ENCODE measurements at places on chromosomes 2 and 18.

DNA sequence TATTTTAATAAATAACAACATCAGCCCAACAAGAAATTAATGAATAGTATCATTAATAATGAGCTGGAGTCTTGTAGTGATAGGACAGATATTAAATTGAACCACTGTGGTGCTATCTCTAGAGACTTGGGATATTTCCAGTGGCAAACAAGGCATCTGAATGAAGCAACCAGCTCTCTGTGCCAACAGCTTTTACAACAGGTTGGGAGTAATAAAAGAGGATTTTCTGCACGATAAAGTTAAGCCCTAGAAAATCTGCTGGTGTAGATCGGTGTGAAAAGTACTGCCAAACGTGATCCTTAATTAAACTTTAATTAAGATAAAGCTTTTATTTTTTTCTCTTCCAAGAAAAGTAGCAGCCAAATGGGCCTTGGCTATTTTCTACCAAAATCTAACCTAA lies 385.5 kb downstream of the NR4A2 start:
- DNase-seq, result no peak

DNA sequence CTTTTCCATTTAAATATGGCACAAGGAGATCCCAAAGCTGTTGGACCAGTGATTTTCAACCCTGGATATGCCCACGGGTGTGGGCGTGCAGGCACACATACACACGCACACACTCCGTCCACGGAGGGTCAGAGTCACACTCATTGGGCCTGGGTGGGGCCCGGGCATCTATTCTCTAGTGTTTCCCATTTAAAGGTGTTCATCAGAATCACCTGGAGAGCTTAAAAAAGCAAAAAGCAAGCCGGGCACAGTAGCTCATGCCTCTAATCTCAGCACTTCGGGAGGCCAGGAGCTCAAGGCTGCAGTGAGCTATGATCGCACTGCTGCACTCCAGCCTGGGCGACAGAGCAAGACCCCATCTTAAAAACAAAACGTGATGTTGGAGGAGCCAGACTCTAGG lies 329.0 kb downstream of the GBX2 start:
- no peak for DNase-seq

GRCh38 chr2:119119999-119120756 lies 38.4 kb downstream of the C1QL2 start:
- DNase-seq, result no peak

- no peak for DNase-seq
Observed at GRCh38 chr2:31269087-31269486, 35.1 kb downstream of the EHD3 start.

DNA sequence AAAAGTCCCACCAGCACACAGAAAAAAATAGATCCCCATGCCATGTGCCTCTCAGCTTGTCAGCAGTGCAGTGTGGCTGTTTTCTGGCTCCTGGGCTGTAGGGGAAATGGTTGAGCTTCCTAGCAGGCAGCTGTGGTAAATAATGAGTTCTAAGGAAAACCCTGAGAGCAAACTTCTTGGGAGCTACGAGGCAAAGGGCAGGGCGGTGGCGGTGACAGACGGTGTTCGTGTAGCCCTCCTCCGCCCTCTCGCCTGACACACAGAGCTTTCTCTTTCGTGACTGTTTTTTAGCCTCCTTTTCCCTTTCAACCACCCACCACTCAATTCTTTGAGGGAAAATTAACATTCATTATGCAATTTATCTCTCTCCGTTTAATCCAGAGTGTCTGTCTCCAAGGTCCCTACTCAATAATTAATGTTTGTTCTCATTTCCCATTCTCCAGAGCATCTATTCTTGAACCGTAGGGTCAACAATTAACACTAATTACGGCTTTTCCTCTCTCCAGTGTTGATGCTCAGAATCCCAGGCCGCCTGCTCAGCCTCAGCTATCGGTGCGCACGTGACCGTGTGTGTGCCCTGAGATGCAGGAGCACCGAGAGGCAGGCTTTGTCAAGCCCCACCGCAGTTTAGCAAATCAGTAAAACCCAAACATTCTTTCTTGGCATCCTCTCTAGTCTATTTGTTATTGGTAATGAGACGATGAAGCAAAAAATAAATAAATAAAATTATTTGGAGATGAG lies 50.1 kb downstream of the KIAA2012 start:
- DNase-seq, result no peak

DNA sequence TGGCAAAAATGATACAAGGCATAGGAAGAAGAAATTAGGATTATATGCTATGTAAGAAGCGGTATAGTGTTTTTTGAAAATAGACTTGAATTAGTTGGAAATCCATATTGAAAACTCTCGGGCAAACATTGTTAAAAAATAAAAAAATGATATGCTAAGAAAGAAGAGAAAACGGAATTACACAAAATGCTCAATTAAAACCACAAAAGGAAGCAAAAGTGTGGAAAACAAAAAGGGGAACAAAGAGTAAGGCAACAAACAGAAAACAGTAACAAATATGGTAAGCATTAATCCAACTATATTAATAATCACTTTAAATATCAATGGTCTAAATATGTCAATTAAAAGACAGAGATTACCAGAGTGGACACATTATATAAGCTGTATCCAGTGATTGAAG lies 58.4 kb downstream of the TXNL1 start:
- DNase-seq, result no peak

DNA sequence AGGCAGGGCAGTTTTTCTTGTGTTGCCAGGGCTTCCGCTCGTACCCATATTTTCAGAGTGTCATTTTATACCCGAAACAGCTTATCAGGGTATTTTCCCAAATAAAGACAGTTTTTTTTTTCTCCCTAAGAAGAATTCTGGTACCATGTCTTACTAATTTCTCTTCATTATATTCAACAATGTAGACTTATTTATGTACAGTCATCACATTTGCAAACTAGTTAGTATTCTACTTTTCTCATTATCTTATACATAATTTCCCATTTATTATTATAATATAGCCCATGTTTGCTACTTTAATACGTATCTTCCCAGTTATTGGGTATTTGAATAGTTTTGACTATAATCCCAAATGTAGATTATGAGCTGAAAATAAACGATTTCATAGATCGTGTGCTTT lies 36.5 kb upstream of the PAIP2B start:
- no peak for DNase-seq

GRCh38 chr2:19207452-19207851 lies 151.0 kb downstream of the OSR1 start:
- DNase-seq, result no peak

Measured in central memory CD4-positive, alpha-beta T cell (primary cell).